ENCODE measurements at places on chromosomes 7 and 10. TPM values are rescaled to one million over a fixed set of nuclear protein-coding genes. Genes with fewer than 3 reads are reported as not detected.

Gene IQUB
- 0.49 TPM for total RNA-seq

Gene CYP2E1
- 0.69 TPM for total RNA-seq

Gene TUBB8
- total RNA-seq = not detected

Gene LRRD1
- 0.30 TPM for total RNA-seq

Gene PDE1C
- 1.2 TPM for total RNA-seq

Gene DLX6
- 0.20 TPM for total RNA-seq

Gene PLEKHS1
- not detected for total RNA-seq

Gene NXPH1
- total RNA-seq = 0.10 TPM

Measured in skin of body (tissue), 3 donors.